Heart left ventricle (tissue), 16 donors: ENCODE measurements at places on chromosomes 2 and 18.

DNA sequence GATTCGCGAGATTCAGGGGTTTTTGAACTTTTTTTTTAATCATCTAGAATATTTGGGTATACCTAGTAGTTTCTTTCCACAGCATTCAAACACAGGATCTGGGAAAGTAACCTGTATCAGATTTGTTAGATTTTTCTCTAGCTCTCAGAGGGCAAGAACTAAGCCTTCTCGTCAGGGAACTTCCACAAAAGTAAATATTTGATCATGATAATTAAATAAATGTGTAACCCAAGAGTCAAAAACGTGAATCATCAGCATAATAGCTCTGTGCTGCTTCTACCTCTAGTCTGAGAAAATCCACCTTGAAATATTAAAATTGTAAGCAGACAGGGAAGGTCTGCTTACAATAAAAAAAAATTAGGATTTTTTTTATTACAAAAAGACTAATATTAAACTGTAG, 225.7 kb upstream of the SPOPL start:
- no peak for DNase-seq

GRCh38 chr2:221426929-221427328, 145.2 kb downstream of the EPHA4 start:
- no peak for DNase-seq

- no peak for DNase-seq
Observed at GRCh38 chr2:114076961-114077360, 187.1 kb downstream of the ACTR3 start.

DNA sequence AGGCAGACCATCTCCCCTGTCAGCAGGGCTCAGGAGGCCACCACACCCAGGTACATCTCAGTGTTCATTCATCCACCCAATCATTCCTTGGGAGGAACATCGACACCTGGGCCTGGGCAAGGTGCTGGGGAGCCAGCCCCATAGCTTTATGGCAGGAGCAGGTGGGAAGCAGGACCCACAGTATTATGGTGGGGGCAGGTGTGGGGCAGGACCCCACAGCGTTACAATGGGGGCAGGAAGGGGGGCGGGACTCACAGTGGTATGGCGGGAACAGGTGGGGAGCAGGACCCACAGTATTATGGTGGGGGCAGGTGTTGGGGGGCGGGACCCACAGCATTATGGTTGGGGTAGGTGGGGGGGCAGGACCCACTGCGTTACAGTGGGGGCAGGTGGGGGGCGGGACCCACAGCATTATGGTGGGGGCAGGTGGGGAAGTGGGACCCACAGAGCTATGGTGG, 128.9 kb upstream of the HS6ST1 start:
- DNase-seq: no peak

DNA sequence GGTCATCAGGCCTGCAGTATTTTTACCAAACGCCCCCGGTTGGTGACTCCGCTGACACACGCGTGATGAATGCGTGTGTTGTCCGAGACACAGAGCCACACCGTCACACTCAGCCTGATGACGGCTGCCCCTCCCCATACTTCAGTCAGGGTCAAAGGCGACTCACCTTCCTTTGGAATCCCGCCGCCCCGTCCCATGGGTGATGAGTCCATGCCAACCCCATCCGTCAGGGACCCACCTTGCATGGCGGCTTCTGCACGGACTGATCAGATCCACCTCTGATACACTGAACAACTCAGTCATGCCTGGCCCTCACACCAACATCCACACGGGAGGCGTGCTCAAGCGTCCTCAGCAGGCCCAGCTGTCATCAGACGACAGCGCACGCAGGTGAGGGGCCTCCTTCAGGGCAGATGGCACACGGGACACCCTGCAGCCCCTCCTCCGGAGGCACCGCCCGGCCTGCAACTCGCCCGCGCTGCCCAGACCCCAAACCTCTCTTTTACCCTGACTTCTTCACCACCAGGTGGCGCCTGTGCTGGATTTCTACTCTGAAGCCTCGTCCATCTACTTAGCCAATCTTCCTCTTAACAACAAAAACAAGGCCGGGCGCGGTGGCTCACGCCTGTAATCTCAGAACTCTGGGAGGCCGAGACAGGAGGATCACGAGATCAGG, 89.2 kb downstream of the ZNF516 start:
- DNase-seq: peak; percentile 71

DNA sequence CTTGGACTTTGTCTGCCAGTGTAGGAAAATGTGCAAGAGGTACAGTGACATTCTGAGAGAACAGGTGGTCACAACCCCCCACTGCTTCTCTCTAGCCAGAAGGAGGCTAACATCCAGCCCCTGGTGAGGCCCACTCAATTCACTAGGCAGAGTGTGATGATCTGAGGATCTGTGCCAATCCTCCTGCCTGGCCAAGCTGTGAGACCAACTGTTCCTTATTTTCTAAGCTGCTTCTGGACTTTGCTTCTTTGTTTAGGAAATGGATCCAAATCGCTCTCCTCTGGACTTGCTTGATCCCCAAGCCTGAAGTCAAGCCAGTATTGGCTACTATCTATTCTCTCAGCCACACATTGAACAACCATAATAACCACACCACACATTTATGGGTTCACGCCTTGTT, 202.8 kb downstream of the PIK3C3 start:
- DNase-seq: no peak
